Left hindlimb (tissue), 1 donor: ENCODE measurements at places on chromosomes 2 and 18.

DNA sequence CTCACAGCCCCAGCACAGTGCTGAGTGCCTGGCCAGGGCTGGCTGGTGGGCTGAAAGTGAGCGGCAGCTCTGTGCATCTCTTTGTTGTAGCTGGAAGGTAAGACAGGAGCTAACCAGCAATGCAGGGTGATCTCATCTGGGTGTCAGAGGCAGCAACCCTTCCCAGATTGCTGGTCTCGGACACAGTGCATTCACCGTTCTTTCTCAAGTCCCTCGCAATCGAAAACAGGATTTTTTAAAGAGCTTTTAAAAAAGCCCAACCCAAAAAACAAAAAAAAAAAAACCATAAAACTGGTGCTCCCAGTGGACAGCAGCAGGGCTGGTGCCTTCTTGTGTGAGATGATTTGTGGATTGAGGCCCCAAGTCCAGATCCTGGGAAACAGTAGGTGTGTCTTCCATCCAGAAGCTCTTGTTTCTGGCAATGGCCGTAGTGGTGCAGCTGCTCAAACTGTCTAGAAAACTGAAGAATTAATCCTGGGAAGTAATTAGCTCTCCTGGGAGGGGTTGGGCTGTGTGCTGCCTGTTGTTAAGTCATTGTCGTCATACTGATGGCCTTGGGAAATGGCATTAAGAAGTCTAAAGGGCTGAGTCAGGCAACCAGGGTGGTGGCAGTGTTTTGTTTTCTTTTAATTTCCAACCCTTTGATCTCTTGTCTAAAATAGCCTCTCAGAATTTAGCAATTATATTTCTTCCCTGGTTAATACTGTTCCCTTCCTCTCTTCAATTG is 156.7 kb downstream of the KLHL29 start:
- peak; percentile 69 for DNase-seq

DNA sequence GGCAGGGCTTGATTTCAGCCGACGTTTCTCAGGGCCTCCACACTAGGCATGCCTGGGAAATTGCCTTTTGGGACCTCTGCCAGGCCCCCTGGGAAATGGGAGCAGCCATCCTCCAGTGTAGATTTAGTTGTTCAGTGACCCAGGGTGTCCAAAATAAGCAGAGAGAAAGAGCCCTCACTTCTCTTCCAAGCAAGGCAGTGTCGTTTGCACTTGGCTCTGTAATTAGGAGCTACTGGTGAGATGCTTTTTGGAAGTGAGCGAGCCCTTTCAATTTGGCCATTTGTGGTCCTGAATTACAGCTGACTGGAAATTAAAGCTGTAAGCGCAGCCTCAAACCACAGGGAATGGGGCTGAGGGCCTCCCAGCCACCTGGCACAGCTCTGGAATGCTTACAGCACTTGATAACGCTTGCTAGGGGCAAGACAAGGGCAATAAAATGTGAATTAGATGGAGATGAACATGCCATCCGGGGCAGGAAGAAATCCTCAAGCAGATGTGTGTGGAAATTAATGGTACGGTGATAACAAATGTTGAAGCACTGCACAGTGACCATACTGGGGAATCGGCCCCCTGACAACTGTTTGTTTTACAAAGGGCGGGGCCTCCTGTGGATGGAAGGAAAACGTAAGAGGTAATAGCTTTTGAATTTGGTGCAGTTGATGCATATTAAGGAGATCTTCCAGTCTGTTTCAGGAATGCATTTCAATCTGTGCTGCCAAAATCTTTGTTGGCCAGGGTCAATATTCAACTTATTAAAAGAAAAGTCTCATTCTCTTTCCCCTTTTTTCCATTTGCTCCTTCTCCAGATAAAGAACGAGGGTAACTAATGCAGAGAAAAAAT is 173.1 kb downstream of the UXS1 start:
- peak; percentile 79 for DNase-seq

DNA sequence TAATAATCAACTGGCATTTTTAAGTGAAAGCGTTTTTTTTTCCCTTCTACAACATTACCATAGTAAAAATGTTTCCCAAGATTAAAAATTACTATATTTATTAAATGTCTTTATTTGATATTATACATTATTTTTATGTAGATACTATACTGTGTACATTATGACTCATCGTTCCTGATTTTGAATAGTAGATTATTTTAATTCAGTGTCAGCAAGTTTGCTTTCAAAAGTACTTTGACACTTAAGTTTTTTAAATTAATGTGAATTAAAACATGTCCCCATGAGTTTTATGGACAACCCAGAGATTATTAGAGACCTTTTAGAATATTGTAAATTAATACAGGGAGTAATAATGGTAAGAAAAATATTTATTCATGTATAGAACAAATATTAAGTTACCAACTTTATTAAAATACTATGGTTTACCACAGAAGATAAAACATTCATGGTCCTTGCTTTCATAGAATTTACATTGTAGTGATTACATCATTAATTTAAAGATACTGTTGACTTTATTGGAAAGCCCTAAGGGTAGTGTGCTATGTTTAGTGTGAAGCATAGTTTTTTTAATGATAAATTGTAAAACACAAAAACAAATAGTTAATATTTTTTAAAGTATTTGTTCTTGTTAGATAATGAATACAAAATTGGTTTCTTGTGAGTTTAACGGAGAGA is 21.9 kb downstream of the DYNC1I2 start:
- no peak for DNase-seq

DNA sequence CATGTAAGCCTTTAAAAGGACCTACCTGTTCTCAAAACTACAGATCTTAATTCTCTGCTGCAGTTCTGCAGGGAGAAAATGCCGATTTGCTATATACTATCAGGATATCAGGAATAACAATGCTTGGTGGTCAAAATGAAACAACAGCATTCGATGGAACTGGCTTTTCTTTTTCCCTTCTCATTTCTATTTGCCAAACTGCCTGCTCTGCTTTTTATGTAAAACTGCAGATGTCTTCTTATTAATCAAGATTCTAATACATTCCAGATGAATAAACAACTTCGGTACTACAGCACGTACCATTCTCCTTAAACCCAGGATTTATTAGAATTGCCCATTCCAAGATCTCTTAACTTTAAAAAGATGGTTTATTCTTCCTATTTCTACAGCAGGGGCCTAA is 100.9 kb downstream of the ZNF521 start:
- DNase-seq: no peak

DNA sequence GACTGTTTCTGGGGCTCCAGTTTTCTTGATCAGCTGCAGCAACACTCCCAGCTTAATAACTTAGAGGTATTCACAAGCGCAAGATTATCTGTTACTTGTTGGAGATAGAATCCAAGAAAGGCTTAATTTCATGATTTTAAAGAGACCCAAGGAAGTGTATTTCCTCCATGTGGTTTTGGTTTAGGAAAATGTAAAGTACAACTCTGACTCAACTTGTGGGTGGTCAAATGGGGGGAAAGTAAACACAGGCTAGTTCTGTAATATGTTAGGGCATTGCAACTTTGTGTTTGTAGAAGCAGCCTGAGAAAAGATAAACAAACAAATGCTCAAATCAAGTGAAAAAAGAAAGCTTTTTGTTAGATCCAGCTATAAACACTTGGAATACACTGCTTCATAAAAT is 90.1 kb upstream of the COL3A1 start:
- no peak for DNase-seq

- DNase-seq: no peak
Measured at GRCh38 chr2:109177635-109178034, 48.6 kb downstream of the SH3RF3 start.

DNA sequence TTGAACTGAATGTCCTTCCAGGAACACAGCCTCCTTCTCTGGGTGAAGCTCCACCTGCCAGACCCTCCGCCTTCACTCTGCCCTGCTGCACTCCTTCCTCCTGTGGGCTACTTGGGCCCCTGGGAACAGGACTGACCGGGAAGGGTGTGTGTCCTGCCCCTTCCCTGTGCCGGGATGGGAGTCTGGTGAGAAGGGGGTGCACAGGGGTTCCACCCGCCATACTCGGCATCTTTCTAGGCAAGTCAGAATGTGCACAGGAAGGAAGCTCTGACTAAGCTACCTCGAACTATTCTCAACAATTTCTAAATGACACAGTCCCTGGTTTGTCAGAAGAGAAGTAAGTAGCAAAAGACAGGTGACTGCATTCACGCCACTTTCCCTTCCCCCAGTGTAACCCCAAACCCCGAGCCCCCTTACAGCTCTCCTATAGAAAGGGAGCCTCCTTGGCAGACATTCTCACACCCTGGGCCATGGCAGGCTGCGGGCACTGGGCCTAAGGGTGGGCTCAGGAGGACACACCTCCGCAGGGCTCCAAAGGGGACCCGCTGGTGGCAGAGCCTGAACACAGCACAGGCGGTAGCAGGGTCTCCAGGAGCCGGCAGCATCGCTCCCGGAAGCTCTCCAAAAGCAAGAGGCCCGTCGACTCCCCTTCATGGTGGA is 184.1 kb downstream of the HDAC4 start:
- no peak for DNase-seq

GRCh38 chr2:86487062-86487461 is 45.9 kb downstream of the KDM3A start:
- no peak for DNase-seq

DNA sequence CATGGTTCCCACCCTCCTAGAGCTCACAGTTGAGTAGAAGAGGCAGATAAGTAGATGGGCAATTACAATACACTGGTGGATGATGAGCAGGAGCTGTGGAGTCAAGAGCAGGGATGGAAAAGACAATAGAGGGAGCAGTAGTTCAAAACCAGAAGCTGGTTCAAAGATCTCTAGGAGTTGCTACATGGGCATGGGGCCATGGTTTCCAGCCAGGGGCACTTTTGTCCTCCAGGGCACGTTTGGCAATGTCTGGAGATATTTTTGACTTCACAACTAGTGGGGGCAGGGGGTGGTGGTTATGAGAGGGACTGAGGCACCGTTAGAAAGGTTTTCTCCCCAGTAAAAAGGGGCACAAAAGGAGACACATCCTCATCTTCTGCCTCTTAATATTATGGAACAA is 236.0 kb downstream of the DYSF start:
- DNase-seq: peak; percentile 9

GRCh38 chr2:121246704-121247255 is 38.2 kb downstream of the TFCP2L1 start:
- no peak for DNase-seq

GRCh38 chr18:33605250-33605649 is 27.2 kb downstream of the ASXL3 start:
- DNase-seq: no peak

DNA sequence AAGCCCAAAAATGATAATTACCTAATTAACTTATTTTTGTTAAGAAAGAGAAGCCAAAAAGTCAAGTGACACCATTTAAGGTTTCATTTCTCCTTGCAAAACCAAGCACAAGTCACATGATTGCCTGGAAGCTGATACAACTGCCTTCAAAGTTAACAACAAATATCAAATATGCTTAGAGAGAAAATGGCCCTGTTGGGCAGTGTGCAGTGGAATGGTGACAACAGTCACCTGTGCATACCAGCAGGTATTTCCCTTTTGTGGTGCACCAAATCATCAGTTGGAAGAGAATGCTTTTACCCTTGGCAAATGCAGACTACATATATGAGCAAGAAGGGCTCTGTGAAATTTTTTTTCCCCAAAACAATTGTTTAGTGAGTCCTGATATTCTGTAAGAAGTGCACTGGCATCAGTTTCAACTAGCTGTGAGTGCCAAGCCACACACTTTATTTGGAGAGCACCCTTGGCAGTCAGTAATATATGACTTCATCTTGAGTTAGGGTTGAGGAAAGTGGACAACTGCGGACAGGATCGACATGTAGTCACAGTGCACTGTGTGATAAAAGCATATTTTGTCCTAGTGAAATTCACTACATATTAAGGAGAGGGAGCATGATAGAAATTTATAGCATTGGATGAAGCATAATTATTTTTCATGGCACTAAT is 74.9 kb upstream of the DOCK10 start:
- no peak for DNase-seq

DNA sequence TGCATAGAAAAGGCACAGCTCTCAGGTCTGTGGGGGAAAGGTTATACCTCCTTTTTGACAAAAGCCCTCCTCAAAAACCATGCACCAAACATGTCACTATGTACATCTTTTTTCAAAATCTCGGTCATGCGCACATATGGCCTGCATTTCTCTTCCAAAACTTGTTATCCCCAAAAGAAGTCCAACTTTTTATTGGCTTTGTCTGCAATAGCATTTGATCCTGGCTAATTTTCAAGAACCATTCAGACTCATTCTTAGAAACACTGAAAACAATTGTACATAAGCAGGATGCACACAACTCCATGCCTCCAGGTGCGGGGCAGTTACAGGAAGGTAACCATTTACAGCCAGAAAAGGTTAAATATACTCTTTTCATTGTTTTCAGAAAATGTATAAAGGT is 21.9 kb downstream of the SERTAD2 start:
- no peak for DNase-seq

DNA sequence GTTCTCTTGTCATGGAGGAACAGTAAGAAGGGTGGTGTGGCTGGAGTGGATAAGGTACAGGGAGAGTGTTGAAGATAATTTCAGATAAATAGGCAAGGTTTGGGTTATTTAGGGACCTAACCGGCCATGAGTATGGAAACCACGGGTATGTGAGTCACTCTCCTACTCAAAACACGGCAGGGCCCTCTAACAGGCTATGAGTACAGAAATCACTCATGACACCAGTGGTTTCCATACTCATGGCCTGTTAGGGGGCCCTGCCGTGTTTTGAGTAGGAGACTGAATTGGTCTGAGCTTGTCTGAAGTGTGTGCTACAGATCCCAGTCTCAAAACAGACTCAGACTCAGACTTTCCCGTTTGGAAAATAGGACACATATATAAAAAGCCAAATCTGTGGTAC is 428.4 kb upstream of the HNMT start:
- no peak for DNase-seq

- no peak for DNase-seq
Measured at GRCh38 chr18:70311726-70312125, 22.9 kb downstream of the SOCS6 start.

DNA sequence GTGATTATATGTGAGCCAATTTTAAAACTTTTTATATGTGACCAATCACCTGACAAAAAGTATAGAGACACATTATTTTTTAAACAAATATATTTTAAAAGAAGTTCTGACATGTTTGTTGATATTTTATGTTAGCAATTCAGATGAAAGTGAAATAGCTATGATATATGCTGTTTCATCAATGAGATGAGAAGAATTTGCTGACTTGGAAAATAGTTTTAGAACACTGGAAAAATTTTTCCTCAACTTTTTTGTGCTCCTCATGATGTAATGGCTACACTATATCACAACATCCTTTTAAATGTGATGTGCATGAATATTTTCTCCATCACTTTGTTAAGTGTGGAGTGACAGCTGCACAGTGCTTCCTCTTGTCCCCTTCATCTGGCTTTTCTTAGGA is 434.0 kb downstream of the PLCL1 start:
- no peak for DNase-seq

DNA sequence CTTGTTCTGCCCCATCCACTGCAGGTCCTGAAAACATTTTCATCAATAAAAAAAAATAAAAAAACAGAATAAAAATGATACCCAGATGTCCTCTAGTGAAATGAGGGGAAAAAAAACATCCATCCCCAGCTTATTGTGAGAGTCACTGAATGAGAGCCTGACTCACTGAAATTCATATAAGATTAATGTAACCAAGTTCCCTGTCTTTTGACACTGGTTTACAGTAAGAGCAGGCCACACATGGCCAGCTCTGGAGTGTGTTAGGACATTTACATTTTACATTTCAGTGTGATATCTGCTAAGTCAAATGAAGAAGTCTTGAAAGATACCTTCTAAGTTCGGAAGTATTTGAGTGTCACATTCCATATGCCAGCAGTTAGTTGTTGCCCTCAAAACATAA is 21.1 kb upstream of the IL18R1 start:
- DNase-seq: no peak
